ENCODE measurements at places on chromosomes 2 and 18. TPM values are rescaled to one million over a fixed set of nuclear protein-coding genes. Genes with fewer than 3 reads are reported as not detected.

The MYO7B gene
- 1,039 TPM for total RNA-seq

The ZNF385B gene
- 7.4 TPM for total RNA-seq

The ALPP gene
- total RNA-seq = not detected

The ANKRD30BL gene
- not detected for total RNA-seq

The ONECUT2 gene
- total RNA-seq = under 0.01 TPM

- no peak overlapping the region for H3K4me3 ChIP-seq
- H3K4me1 ChIP-seq = no peaks in the 10 kb centered on the region
- H3K27me3 ChIP-seq = no peaks in the 10 kb centered on the region
- no peaks in the 10 kb centered on the region for H3K36me3 ChIP-seq
- no peak for DNase-seq
Measured at GRCh38 chr2:120379916-120380893, 34.3 kb downstream of the INHBB start.

DNA sequence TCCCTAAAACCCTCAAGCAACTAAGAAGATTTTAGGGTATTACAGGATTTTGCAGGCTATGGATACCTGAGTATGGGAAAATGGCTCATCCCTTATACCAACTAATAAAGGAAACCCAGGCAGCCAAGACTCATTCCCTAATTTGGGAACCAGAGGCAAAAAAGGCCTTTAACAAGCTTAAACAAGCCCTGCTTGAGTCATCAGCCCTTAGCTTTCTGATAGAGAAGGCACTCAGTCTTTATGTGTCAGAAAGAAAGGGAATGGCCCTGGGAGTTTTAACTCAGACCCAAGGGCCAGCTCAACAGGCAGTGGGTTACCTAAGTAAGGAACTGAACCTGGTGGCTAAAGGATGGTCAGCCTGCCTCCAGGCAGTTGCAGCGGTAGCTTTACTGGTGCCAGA is 96.9 kb upstream of the RMP24 start:
- H3K27me3 ChIP-seq = no peaks in the 10 kb centered on the region
- no peaks in the 10 kb centered on the region for H3K36me3 ChIP-seq
- H3K4me3 ChIP-seq = no peak overlapping the region
- H3K4me1 ChIP-seq = no peaks in the 10 kb centered on the region
- H3K27ac ChIP-seq = no peak overlapping the region

DNA sequence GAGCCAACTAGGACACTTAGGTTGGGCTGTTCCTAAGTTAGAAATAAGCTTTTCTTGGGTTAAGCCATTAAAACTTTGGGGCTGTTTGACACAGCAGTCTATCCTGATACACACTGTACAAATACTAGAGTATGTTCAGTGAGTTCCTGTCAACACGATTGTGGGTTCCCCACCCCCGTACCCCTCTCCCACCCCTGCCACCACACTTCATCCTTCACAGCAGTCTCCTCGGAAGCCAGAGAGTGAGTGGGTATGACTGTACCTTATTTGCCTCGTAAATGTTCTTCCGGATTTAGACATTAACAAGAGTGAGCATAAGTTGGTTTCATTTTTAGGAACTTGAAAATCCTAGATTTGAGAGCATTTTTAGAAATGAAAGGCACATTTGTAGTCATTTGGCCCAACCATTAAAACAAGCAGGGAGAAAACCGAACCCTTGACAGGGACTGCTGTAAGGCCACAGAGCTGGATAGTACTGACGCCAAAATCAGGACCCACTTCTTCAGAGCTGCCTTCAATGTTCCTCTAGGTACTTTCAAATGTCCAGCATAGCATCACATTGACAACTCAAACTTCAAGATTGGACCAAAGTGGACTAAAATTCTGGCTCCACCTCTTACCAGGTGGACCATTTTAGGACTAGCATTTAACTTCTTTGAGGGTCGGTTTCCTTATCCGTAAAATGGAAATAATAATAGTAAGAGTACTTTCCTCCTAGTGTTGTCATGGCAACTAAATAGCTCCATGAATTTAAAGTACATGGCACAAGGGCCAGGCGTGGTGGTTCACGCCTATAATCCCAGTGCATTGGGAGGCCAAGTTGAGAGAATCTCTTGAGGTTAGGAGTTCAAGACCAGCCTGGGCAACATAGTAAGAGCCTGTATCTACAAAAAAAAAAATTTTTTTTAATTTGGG is 166.3 kb upstream of the SERTAD2 start:
- no peaks in the 10 kb centered on the region for H3K27me3 ChIP-seq
- peak; percentile 65 for DNase-seq
- no peaks in the 10 kb centered on the region for H3K36me3 ChIP-seq
- H3K4me1 ChIP-seq = no peaks in the 10 kb centered on the region
- peak overlapping the region; percentile 48 for H3K27ac ChIP-seq

GRCh38 chr18:48961547-48961946 is 10.8 kb upstream of the SMAD7 start:
- no peaks in the 10 kb centered on the region for H3K4me1 ChIP-seq
- no peaks in the 10 kb centered on the region for H3K27me3 ChIP-seq

- H3K36me3 ChIP-seq = no peaks in the 10 kb centered on the region
- DNase-seq = no peak
- H3K27ac ChIP-seq = no peak overlapping the region
- no peaks in the 10 kb centered on the region for H3K27me3 ChIP-seq
- no peak overlapping the region for H3K4me3 ChIP-seq
Measured at GRCh38 chr2:144354953-144355352, 165.0 kb downstream of the ZEB2 start.

GRCh38 chr18:13138420-13139139 is 80.0 kb upstream of the LDLRAD4 start:
- H3K36me3 ChIP-seq = no peaks in the 10 kb centered on the region
- no peak for DNase-seq
- peak overlapping the region; percentile 74 for H3K27ac ChIP-seq
- H3K4me1 ChIP-seq = no peaks in the 10 kb centered on the region
- no peak overlapping the region for H3K4me3 ChIP-seq

GRCh38 chr2:234292205-234292961 is 204.5 kb downstream of the ARL4C start:
- H3K27me3 ChIP-seq = no peaks in the 10 kb centered on the region
- no peak overlapping the region for H3K4me3 ChIP-seq
- H3K36me3 ChIP-seq = no peaks in the 10 kb centered on the region
- H3K27ac ChIP-seq = peak overlapping the region; percentile 79
- DNase-seq = peak; percentile 75
- no peaks in the 10 kb centered on the region for H3K4me1 ChIP-seq

GRCh38 chr2:42859006-42859552 is 66.7 kb upstream of the HAAO start:
- H3K27me3 ChIP-seq = no peaks in the 10 kb centered on the region
- no peak overlapping the region for H3K4me3 ChIP-seq
- H3K27ac ChIP-seq = no peak overlapping the region
- H3K4me1 ChIP-seq = no peaks in the 10 kb centered on the region

GRCh38 chr18:61992285-61992684 is 99.5 kb upstream of the RNF152 start:
- H3K4me3 ChIP-seq = no peak overlapping the region
- H3K27ac ChIP-seq = no peak overlapping the region
- no peaks in the 10 kb centered on the region for H3K36me3 ChIP-seq
- no peak for DNase-seq
- no peaks in the 10 kb centered on the region for H3K27me3 ChIP-seq

DNA sequence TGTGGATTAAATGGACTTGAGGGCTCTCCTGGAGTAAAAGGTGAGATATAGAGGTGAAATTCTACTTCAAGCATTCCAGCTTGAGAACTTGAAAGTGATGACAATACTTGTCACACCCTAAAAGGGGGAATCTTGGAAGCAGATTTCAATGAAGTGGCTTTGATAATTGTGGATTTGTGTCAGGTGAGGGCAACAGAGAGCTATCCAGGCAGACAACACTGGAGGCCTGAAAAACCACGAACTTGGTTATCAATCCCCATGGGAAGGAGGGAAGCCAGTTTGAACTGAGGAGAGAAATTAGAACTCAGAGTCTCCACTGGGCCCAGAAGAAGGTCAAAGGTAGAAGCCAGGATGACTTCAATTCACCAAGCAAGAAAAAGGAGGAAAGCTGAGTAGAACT is 263.9 kb downstream of the FIGN start:
- no peak overlapping the region for H3K4me3 ChIP-seq
- H3K27ac ChIP-seq = no peak overlapping the region
- no peaks in the 10 kb centered on the region for H3K27me3 ChIP-seq
- no peaks in the 10 kb centered on the region for H3K4me1 ChIP-seq
- no peaks in the 10 kb centered on the region for H3K36me3 ChIP-seq

DNA sequence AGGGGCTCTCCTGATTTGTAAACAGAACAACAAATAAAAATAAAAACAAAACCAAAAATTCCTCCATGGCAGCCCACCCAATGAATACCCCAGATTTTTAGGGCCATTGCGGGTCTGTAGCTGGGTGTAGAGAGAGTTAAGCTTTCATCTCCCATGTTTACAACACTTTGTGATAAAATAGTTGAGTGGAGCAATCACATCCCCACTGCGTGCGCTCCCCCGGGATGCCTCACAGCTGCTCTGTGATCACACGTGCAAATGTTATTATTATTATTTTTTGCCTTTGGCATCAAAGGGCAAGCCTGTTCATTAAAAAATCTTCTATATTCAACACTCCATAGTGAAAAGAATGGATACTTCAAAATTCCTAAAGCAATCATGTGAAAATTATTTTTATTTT is 118.0 kb downstream of the MBP start:
- no peaks in the 10 kb centered on the region for H3K4me1 ChIP-seq
- H3K27me3 ChIP-seq = no peaks in the 10 kb centered on the region

GRCh38 chr2:64523666-64524603 is at the start of gene AFTPH:
TSS of gene AFTPH (plus strand) at chr2:64524328. CDS start at chr2:64551475, 27,147 bp downstream.
- H3K4me1 ChIP-seq = peaks cover 8% of the 10 kb centered on the region
- no peaks in the 10 kb centered on the region for H3K36me3 ChIP-seq
- peak within 1 kb of the TSS; percentile 96 for H3K27ac ChIP-seq
- peak; percentile 99 for DNase-seq
- H3K27me3 ChIP-seq = no peaks in the 10 kb centered on the region
- peak within 1 kb of the TSS; percentile 87 for H3K4me3 ChIP-seq

DNA sequence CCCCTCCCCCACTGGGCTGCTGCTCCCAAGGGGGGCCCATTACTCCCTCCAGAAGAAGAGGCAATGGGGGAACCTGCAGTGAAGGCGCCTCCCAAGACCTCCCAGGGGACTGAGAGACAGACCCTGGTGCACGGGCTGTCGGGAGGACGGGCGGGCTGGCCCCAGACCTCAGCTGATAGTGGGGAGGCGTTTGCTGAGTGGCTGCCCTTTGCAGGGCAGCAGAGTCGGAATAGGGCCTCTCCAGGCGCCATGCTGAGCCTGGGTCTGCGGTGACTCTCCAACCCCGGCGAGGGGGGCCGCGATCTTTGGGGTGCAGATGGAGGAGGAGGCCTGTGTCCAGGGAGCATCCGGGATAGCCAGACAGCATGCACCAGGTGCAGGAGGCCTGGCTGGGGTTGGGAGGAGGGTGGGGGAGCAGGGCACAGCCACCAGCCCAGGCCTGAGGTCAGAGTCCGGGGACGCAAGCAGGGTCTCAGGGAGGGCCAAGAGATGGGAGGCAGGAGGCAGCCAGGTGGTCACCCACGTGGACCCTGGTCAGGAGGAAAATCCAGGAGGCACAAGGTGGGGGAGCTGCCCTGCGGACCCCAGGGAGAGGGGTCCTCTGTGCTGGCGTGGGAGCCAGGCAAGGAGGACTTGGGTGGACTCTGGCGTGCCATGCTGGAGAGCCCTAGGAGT is 11.0 kb downstream of the CROCC2 start:
- H3K27ac ChIP-seq = peak overlapping the region; percentile 14
- peaks cover 7% of the 10 kb centered on the region for H3K4me1 ChIP-seq
- H3K36me3 ChIP-seq = no peaks in the 10 kb centered on the region
- H3K27me3 ChIP-seq = no peaks in the 10 kb centered on the region
- no peak overlapping the region for H3K4me3 ChIP-seq

- DNase-seq = no peak
- H3K27me3 ChIP-seq = no peaks in the 10 kb centered on the region
- no peaks in the 10 kb centered on the region for H3K36me3 ChIP-seq
- H3K27ac ChIP-seq = no peak overlapping the region
- no peaks in the 10 kb centered on the region for H3K4me1 ChIP-seq
Measured at GRCh38 chr2:119195001-119195400, 28.6 kb upstream of the STEAP3 start.

DNA sequence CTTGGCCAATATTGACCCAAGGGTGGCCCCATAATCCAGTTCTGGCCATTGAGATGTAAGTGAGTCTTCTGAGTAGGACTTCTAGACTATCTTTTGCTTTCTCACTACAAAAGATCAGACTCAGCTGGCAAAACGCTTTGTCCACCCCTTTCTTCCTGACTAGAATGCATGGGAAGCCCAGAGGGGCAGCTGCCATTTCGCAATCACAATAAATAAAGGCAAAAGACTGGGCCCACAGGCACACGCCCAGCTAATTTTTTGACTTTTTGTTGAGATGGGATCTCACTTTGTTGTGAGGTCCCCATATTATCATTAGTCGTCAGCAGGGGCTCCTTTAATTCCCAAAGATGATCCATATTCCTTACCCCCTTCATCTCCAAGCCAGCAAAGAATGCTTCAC is 41.1 kb upstream of the SGPP2 start:
- no peak overlapping the region for H3K4me3 ChIP-seq
- H3K27me3 ChIP-seq = no peaks in the 10 kb centered on the region
- DNase-seq = no peak
- H3K27ac ChIP-seq = no peak overlapping the region

Measured in Peyer's patch (tissue), 4 donors.